ENCODE measurements at places on chromosomes 13 and 19.

DNA sequence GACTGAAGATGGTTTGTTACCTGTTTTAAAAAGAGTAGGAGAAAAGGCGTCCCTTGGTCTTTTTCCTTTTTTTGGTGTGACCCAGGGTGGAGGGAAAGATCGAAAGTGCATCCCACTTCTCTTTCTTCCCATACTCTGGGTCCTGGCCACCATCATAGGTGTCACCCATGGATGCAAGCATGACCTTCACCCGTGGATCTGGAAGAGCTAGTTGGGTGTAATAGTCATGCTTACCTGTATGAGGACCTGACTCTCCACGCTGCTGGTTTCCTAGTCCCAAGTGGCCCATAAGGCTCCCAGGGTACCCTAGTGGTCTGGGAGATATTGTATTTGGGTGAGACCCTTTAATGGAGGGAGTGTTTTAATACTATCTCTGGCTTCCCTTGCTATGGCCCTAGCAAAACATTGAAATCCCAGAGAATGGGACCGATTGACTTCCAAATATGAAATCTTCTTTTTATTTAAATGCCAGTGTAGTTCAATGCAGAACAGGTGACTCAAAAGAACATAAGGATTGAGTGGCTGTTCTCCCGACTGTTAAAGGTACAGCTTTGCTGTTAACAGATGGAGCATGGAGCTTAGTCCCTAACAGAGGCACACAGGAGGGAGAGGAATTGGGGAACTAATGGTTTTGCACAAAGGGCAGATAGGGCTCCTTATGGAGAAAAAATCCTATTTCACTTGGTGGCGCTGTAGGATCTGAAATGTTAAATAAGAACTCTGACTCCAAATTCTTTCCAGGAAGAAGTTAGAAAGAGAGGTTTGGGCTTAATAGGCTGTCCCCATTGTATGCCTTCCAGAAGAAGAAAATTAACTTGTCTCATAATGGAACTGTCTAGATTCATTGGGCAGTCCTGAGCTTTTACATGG lies 7.0 kb upstream of the ZNF550 start:
- DNase-seq: no peak

GRCh38 chr13:63731896-63732295 lies 2316.2 kb upstream of the PCDH20 start:
- peak; percentile 51 for DNase-seq

DNA sequence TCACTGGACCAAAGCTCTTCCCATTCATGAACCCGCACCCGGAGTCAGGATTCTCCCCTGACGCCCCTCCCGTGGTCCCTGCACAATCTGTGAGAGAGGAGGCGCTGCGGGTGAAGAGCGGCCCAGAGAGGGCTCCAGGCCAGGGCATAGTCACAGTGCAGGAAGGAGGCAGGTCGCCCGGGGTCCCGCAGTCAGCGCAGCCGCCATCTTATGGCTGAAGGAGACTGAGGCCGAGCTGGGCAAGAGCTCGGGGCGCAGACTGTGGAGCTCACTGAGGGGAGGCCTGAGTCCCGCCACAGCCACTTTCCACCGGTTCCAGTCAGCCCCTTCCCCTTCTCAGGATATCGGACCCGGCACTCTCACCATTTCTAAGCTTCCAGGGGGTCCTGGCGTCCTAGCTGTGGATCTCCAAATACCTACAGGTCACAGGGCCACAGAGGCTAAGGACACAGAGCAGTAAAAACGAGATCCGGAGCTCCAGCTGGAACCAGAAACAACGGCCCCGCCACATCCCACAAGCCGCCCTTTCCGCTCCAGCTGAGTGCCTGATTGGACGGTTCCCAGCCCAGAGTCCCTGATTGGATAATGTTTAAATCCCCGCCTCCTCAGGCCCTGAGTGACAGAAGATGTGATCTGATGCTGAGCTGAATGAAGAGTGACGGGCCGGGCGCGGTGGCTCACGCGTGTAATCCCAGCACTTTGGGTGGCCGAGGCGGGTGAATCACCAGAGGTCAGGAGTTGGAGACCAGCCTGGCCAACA lies at the start of gene ZNF99:
TSS of gene ZNF99 (minus strand) at position 501 of the 760 bp plus-strand sequence. CDS start at position 366, 135 bp downstream.
- no peak for DNase-seq

GRCh38 chr13:34152409-34152808 lies 334.5 kb downstream of the RFC3 start:
- no peak for DNase-seq

GRCh38 chr19:13430790-13431582 lies 75.3 kb downstream of the CACNA1A start:
- DNase-seq: no peak

GRCh38 chr13:33994826-33995502 lies 177.0 kb downstream of the RFC3 start:
- no peak for DNase-seq

DNA sequence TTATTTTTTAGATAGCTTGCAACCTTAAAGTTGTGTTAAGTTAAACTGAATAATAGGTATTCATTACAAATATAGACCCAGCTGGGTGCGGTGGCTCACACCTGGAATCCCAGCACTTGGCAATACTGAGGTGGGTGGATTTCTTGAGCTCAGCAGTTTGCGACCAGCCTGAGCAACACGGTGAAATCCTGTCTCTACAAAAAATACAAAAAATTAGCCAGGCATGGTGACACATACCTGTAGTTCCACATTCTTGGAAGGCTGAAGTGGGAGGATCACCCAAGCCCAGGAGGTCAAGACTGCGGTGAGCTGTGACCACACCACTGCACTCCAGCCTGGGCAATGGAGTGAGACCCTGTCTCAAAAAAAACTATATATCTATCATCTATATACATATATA lies 386.5 kb downstream of the PCDH17 start:
- DNase-seq: peak; percentile 5

GRCh38 chr13:108031865-108032264 lies 183.5 kb downstream of the LIG4 start:
- no peak for DNase-seq

GRCh38 chr19:56170261-56170660 lies 5.5 kb upstream of the GALP start:
- DNase-seq: peak; percentile 78

DNA sequence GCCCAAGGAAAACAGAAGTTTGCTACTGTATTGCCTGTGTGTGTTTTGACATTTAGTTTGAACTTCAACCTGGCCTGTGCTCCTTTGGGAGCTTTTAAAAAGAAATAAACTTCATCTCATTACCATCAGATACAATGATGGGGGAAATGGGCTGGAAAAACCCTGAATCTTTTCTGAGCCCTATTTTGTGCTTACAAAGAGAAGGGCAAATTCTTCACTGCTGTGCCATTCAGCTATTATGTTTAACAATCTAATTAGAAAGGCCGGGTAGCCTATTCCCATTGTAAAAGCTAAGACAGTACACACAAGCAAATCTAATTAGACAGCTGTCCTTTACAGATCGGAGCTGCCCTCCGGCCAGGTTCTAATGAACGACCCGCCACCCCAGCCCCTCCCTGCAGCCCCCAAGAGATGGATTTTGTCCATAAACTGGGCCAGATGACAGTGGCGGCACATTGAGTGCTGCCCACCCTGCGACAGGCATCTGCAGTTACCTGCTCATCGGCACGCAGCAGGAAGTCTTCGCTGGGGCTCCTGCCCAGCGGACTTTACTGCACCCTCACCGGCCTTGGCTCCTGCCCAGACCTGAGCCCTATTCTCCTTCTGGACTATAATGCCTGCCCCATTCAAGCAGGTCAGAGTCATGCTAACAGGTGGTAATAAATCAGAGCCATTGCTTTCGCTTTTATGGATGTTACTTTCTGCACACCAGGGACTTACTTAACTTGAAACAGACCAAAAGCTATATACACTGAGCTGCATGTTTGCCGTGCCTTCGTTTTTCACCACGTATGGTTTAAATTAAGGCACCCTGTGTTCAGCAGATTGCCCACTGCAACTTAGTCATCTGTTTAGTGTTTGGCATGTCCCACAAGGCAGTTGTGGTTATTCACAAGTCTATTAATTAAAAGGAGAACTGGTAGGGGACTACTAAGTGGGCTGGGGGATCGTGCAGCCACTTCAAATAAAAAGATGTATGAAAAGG lies 549.6 kb downstream of the FGF9 start:
- DNase-seq: no peak

- DNase-seq: no peak
These were observed 1.3 kb downstream of the ADPRHL1 start for GRCh38 chr13:113451951-113452421.

- DNase-seq: peak; percentile 59
These were observed 5.4 kb downstream of the DIAPH3 start for GRCh38 chr13:60158321-60158801.

GRCh38 chr19:38727868-38728660 lies 16.2 kb downstream of the CAPN12 start:
- no peak for DNase-seq

- DNase-seq: no peak
These were observed 801 bp downstream of the MCF2L start for GRCh38 chr13:112969692-112970338.

GRCh38 chr13:29702912-29703351 lies 107.4 kb upstream of the SLC7A1 start:
- DNase-seq: no peak

- DNase-seq: no peak
These were observed 32.0 kb downstream of the CCDC8 start for GRCh38 chr19:46381346-46381745.

DNA sequence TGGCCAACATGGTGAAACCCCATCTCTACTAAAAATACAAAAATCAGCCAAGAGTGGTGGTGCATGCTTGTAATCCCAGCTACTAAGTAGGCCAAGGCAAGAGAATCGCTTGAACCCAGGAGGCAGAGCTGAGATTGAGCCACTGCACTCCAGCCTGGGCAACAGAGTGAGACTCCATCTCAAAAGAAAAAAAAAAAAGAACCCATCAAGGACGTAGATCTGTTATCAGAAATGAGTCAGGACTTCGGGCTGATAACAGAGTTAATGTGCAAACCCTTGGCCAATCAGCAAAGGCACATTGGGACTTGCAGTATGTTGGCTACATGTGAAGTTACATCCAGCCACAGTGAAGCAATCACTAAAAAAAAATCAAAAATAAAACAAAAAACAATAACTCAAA lies 4.8 kb upstream of the LGALS7B start:
- no peak for DNase-seq

GRCh38 chr19:17488593-17489391 lies 18.5 kb downstream of the SLC27A1 start:
- DNase-seq: no peak

GRCh38 chr13:41019011-41019487 lies at the start of gene ELF1:
Gene ELF1 (minus strand): TSS chr13:41019316. CDS start chr13:40982054, 37,262 bp downstream.
- DNase-seq: peak; percentile 70

DNA sequence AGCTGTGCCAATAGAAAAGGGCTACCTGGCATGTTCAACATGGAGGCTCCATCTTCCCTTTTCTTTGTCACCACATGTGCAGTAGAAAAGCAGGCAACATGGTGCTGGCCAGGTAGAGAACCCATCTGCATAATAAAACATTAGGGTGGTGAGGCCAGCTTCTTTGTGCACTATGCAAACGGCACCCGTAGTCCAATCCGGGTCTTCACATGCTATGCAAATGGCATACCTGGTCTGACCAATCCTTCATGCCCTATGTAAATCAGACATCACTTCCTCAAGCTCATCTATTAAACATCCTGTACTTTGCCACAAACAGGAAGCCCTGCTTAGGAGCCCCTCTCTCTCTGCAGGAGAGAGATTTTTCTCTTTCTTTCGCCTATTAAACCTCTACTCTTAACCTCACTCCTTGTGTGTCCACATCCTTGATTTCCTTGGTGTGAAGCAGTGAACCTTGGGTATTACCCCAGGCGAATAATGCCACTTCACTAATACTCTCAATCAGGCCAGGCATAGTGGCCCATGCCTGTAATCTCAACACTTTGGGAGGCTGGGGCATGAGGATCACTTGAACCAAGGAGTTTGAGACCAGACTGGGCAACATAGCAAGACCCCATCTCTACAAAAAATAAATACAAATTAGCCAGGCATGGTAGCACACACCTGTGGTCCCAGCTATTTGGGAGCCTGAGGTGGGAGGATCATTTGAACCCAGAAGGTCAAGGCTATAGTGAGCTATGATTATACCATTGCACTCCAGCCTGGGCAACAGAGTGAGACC lies 111.3 kb upstream of the MRI1 start:
- no peak for DNase-seq

GRCh38 chr13:55669051-55669450 lies 1471.7 kb upstream of the PRR20A start:
- DNase-seq: no peak

DNA sequence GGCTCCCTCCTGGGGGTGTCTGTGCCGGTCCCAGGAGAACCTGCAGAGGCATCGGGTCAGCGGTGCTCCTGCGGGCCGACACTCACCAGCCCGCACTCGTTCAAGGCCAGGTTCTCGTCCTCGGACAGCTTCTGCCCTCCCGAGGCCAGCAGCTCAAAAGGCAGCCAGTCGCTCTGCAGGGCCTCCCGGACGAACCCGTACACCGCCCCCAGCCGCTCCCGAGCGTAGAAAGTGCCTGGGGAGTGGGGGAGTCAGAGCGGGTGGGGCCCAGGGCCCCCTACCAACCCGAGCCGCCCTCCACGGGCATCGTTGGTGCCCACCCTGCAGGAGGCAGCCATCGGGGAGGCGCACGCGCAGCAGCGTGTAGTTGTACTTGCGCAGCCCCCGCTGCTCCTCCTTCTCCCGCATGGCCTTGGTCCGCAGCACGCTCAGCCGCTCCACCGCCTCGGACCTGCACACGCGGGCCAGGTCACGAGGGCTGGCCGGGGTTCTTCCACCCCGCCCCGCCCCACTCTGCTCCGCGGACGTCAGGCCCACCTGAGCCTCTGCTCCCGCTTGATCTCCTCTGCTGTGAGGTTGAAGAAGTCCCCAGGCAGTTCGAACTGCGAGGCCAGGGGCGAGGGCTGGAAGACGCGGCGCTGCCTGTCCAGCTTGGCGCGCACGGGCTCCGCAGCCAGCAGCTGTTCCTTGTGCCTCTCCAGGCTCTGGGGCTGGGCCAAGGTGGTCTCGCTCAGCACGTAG lies 11.5 kb downstream of the UBXN6 start:
- no peak for DNase-seq

- DNase-seq: no peak
These were observed 144.5 kb upstream of the FNDC3A start for GRCh38 chr13:48831248-48831647.

GRCh38 chr19:7505288-7505681 lies 10.6 kb upstream of the ZNF358 start:
- DNase-seq: no peak
